Osteocyte (in vitro differentiated cells): ENCODE measurements at places on chromosomes 2 and 18.

DNA sequence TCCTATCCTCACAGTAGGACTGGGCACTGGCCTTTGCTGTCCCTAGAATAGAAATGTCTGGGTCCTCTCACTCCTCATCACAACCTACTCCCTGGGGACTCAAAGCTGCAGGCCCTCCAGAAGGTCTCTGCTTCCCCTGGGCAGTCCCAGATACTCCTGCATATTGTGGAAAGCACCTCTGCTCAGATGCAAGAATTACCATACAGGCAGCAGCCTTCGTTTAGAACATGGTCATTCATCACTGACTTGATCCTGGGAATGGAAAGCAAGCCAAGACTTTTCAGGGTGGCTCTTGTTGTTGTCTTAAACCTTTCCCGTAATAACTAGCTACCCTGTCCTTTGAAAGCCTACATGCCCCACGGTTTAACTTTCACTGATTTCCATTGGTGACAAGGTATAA is 53.1 kb upstream of the NPAS2 start:
- H3K27me3 ChIP-seq, result no peaks in the 10 kb centered on the region
- no peaks in the 10 kb centered on the region for H3K36me3 ChIP-seq
- H3K4me1 ChIP-seq, result peaks cover 22% of the 10 kb centered on the region
- no peak for DNase-seq

- no peak overlapping the region for H3K4me3 ChIP-seq
- DNase-seq, result no peak
- no peaks in the 10 kb centered on the region for H3K36me3 ChIP-seq
- H3K27me3 ChIP-seq, result no peaks in the 10 kb centered on the region
- H3K27ac ChIP-seq, result no peak overlapping the region
- H3K4me1 ChIP-seq, result no peaks in the 10 kb centered on the region
Observed at GRCh38 chr2:122927197-122927596, 1097.9 kb upstream of the CNTNAP5 start.

- H3K27ac ChIP-seq, result no peak overlapping the region
- H3K27me3 ChIP-seq, result no peaks in the 10 kb centered on the region
- no peak overlapping the region for H3K4me3 ChIP-seq
- H3K36me3 ChIP-seq, result peaks cover 5% of the 10 kb centered on the region
Observed at GRCh38 chr2:192060161-192060560, 134.6 kb downstream of the TMEFF2 start.

- H3K4me1 ChIP-seq, result peaks cover 32% of the 10 kb centered on the region
- peak overlapping the region; percentile 97 for H3K27ac ChIP-seq
- no peaks in the 10 kb centered on the region for H3K36me3 ChIP-seq
Observed at GRCh38 chr2:233853883-233854240, 473 bp downstream of the HJURP start.

GRCh38 chr2:62320657-62321357 is 124.9 kb downstream of the B3GNT2 start:
- no peak overlapping the region for H3K27ac ChIP-seq
- no peaks in the 10 kb centered on the region for H3K36me3 ChIP-seq
- peaks cover 12% of the 10 kb centered on the region for H3K27me3 ChIP-seq
- no peak overlapping the region for H3K4me3 ChIP-seq

DNA sequence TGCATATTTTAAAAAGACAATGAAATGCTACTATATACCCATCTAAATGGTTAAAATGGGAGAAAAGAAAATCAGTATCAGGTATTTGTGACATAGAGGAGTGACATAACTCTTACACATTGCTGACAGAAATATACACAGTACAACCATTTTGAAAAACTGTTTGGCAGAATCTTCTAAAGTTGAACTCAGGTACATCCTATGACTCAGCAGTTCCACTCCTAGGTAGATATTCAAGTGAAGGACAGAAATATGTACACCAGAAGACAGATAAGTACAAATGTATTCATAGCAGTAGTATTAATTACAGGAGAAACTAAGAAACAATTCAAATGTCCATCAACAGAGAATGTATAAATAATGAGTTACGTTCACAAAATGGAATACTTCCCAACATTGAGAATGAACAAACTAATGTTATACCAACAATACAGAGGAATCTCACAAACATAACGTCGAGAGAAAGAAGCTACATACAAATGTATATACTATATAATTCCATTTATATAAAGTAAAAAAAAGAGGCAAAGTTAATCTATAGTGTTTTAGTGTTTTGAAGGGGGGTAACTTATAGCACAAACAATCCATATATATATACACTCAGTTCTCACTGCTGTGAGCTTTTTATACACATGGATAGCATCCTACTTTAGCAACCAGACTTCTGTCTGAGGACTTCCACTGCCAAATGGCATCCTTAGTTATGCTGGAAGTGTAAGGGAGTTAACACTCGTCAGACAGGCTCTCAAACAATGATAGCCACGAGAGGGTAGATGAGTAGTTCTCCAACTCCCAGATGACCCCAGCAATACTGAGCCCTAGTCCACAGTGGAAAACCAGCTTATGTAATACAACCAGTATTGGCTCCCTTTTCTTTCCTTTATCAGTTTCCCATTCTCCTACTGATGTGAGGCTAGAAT is 172.5 kb downstream of the NBAS start:
- peaks cover 22% of the 10 kb centered on the region for H3K4me1 ChIP-seq
- no peak overlapping the region for H3K4me3 ChIP-seq
- peaks cover 26% of the 10 kb centered on the region for H3K36me3 ChIP-seq
- H3K27me3 ChIP-seq, result no peaks in the 10 kb centered on the region

- peaks cover 5% of the 10 kb centered on the region for H3K27me3 ChIP-seq
- peak overlapping the region; percentile 86 for H3K27ac ChIP-seq
- no peak for DNase-seq
Observed at GRCh38 chr18:811182-811891, 705 bp downstream of the YES1 start.

GRCh38 chr2:19362755-19363473 is 4.5 kb upstream of the OSR1 start:
- peak; percentile 91 for DNase-seq
- peak overlapping the region; percentile 70 for H3K27ac ChIP-seq
- H3K36me3 ChIP-seq, result no peaks in the 10 kb centered on the region
- H3K27me3 ChIP-seq, result peaks cover 12% of the 10 kb centered on the region

GRCh38 chr2:60361498-60361897 is 192.0 kb downstream of the BCL11A start:
- no peaks in the 10 kb centered on the region for H3K4me1 ChIP-seq
- no peak for DNase-seq
- H3K27ac ChIP-seq, result no peak overlapping the region
- H3K4me3 ChIP-seq, result no peak overlapping the region
- H3K36me3 ChIP-seq, result no peaks in the 10 kb centered on the region

DNA sequence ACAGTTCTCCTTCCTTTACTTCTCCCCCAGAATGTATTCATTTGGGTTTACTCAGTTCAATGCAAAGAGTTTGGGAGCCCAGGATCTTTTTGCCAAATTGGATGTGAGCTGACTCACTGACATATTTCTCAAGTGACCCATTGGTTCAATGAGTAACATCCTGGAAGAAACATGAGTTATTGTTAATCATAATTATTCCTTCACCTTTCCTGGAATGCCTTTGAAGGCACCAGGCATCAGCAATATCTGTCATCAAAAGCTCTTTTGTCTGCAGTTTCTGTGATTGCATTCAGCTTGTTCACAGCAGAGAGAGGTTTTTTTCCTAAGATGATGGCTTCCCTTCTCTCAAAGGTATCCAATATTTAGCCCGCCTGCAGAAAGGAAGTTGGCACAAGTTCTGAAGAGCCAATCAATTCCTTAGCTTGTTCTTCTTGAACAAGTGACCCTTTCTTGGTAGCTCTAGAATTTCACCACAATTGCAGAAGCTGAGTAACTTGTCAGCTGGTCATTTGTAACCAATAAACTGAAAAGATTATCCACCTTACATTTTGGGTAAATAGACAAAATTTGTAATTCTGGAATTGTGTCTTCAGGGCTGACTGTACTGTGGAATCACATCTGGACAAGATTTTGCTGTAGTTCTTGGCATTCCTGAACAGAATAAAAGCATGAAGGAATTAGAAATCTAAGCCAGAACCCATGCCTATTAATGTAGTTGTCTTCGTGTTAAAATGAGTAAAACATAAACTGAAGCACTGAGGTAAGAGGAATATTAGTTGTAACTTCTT is 72.2 kb upstream of the TMEM17 start:
- peaks cover 18% of the 10 kb centered on the region for H3K4me1 ChIP-seq
- no peaks in the 10 kb centered on the region for H3K36me3 ChIP-seq
- no peak for DNase-seq
- no peak overlapping the region for H3K27ac ChIP-seq
- no peak overlapping the region for H3K4me3 ChIP-seq
- H3K27me3 ChIP-seq, result no peaks in the 10 kb centered on the region

- no peak overlapping the region for H3K27ac ChIP-seq
- H3K36me3 ChIP-seq, result peaks cover 9% of the 10 kb centered on the region
- H3K27me3 ChIP-seq, result no peaks in the 10 kb centered on the region
- H3K4me3 ChIP-seq, result no peak overlapping the region
- no peak for DNase-seq
Observed at GRCh38 chr2:150866431-150866830, 379.0 kb upstream of the RND3 start.

DNA sequence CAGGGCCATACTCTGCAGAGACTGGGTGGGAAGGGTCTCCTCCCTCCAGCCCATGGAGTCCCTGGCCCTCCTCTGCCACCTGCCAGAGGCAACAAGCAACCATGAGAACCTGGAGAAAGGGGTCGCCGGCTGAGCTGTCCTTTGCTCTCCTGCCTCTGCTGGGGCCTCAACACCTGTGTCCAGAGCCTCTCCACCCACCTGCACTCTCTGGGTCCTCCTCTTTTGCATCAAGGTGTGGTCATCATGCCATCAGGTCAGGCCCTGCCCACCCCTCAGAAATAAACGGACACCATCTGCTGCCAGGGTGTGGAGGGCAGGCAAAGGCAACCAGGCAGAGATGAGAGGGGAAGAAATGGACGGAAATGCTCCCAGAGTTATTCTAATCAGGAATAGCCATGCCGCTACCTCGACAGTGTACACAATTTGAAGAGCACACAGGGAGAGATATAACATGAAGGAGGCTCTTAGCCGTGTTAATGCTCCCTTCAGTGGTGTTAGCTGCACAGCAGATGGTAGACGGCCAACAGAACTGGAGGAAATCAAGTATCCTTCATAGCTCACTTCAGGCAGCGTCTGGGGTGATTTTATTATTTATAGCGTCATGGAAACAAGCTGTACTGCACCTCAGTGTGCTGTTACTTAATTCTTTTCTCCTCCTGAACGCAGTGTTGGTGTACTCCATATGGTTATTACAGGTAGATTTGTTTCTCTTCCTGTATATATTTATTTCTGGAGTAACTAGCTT is 247.9 kb downstream of the TSN start:
- peaks cover 13% of the 10 kb centered on the region for H3K4me1 ChIP-seq
- DNase-seq, result peak; percentile 56
- H3K4me3 ChIP-seq, result no peak overlapping the region
- no peaks in the 10 kb centered on the region for H3K36me3 ChIP-seq

- H3K27me3 ChIP-seq, result peaks cover 27% of the 10 kb centered on the region
- H3K4me3 ChIP-seq, result no peak overlapping the region
- no peaks in the 10 kb centered on the region for H3K36me3 ChIP-seq
- H3K4me1 ChIP-seq, result no peaks in the 10 kb centered on the region
Observed at GRCh38 chr2:58875436-58875835, 634.3 kb upstream of the FANCL start.

DNA sequence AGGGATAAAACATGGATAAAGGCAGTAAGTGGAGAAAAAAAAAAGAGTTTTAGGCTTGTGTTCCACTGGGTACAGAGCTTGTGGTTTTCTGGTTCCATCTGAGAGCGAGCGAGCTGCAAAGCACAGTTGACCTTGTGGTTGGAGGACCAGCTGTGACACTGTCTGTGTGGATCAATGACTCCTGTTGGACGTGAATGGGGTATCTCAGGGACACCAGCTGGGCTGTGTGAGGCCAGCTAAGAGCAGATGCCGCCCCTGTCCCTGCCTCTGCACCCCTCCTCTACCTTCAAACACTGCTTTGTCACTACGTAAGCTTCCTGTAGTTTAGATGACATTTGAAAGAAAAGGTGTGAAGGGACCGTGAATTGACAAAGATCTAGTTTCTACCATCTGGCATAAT is 67.8 kb downstream of the QPCT start:
- no peak for DNase-seq
- no peak overlapping the region for H3K27ac ChIP-seq
- H3K36me3 ChIP-seq, result no peaks in the 10 kb centered on the region
- no peak overlapping the region for H3K4me3 ChIP-seq

GRCh38 chr2:18153741-18154140 is 275.3 kb downstream of the KCNS3 start:
- H3K27ac ChIP-seq, result no peak overlapping the region
- H3K4me3 ChIP-seq, result no peak overlapping the region
- no peaks in the 10 kb centered on the region for H3K4me1 ChIP-seq
- DNase-seq, result no peak
- H3K27me3 ChIP-seq, result peaks cover 2% of the 10 kb centered on the region

DNA sequence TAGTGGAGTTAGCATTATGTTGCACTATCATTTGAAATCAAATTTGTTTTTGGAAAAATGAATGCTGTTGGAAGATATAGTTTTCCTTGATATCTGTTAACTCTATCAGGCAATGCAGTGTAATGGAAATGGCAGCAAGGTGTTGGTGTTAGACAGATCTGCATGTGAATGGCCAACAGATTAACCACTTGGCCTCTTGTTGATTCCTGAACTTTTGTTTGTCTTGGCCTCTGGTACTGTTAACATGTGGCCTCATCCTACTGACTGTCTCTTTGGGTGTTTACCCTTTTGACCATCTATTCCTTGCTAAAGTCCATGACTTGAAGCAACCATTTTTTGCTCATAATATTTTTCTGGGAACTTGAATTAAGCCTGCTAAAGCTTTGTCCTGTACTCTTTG is 110.2 kb upstream of the CDH2 start:
- peaks cover 2% of the 10 kb centered on the region for H3K27me3 ChIP-seq
- no peak overlapping the region for H3K4me3 ChIP-seq
- no peaks in the 10 kb centered on the region for H3K36me3 ChIP-seq
